Left cardiac atrium (tissue), 4 donors: ENCODE measurements at places on chromosomes 12 and 14. TPM values are rescaled to one million over a fixed set of nuclear protein-coding genes. Genes with fewer than 3 reads are reported as not detected.
A peak's percentile ranks its signal among the peaks of the same experiment; 100 is the strongest.

The EML5 gene
- total RNA-seq: 0.56 TPM

GRCh38 chr12:127559349-127560040, 707.5 kb upstream of the TMEM132C start:
- DNase-seq: peak; percentile 42

- DNase-seq: no peak
These were observed 68.3 kb downstream of the SEC23A start for GRCh38 chr14:39034481-39035296.

- DNase-seq: peak; percentile 14
These were observed 117.4 kb upstream of the SOX5 start for GRCh38 chr12:24066865-24067264.

- no peak for DNase-seq
These were observed 11.6 kb downstream of the KRT7 start for GRCh38 chr12:52244615-52244994.

- no peak for DNase-seq
These were observed 203.5 kb downstream of the ANO6 start for GRCh38 chr12:45419317-45419814.

DNA sequence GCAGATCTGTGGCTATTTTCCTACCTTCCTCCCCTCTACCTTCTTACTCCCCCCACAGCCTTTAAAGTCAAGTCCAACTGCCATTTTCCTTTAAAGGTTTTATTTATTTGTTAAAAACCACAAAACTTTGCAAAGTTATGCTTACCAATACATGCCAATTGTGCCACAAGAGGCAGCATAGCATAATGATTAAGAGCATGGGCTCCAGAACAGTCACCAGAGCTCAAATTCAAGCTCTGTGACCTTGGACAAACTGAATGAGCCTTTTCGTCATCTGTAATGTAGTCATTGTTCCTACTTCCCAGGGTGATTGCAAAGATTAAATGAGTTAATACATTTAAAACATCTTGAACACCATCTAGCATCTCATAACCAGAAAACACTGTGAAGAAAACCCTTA, 13.0 kb upstream of the FMNL3 start:
- DNase-seq: no peak

DNA sequence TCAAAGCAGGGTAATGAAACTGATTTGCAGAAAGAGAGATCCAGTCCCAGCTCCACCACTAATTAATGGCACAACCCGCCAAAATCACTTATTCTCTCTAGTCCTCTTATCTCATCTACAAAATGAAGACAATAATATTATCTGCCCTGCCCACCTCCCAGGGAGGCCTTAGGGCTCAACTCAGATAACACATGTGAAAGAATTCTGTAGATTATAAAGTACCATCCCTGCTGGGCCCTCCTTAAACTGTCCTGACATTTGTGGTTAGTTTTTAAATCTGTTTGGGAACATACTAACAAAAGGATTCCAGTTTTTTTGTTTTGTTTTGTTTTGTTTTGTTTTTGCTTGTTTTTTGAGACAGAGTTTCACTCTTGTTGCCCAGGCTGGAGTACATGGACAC, 7.3 kb downstream of the POMT2 start:
- DNase-seq: no peak
